GM23338 (cell line): ENCODE measurements at places on chromosomes 6 and 20.

DNA sequence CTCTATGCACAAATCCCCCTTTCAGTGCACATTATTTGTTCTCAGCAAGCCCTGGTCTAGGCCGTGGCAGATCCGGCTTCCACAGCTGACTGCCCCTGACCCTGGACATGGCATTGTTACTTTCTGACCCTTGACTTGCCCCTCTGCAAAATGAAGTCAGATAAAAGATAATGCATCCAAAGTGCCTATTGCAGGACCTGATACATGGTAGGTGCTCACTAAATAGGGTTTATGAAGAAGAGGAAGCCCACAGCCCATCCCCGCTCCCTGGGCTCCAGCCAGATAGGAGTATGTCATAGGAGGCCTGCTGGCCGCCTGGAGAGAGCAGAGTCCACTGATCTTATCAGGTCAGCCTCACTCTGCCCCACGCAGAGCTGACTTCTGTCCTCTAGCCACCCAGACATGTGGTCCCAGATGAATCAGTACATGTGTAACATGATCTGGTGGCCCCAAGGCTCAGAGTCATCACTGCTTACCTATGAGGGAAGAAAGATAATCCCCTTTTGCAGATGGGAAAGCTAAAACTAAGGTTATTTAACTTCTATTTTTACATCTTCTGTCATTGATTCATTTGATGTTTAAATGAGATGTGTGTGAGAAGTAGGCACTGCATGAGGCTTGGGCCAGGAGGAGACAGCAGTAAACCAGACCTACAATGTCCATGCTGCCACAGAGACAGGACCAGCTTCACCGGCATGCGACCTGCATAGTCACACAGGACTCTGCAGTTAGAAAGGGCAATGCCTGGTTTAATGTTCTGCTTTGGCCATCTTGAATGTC is 20.4 kb downstream of the MAFB start:
- no peak for DNase-seq

GRCh38 chr20:17710379-17711266 is 10.9 kb downstream of the BANF2 start:
- DNase-seq: peak; percentile 15

GRCh38 chr6:5302220-5302946 is 41.1 kb downstream of the FARS2 start:
- DNase-seq: no peak

DNA sequence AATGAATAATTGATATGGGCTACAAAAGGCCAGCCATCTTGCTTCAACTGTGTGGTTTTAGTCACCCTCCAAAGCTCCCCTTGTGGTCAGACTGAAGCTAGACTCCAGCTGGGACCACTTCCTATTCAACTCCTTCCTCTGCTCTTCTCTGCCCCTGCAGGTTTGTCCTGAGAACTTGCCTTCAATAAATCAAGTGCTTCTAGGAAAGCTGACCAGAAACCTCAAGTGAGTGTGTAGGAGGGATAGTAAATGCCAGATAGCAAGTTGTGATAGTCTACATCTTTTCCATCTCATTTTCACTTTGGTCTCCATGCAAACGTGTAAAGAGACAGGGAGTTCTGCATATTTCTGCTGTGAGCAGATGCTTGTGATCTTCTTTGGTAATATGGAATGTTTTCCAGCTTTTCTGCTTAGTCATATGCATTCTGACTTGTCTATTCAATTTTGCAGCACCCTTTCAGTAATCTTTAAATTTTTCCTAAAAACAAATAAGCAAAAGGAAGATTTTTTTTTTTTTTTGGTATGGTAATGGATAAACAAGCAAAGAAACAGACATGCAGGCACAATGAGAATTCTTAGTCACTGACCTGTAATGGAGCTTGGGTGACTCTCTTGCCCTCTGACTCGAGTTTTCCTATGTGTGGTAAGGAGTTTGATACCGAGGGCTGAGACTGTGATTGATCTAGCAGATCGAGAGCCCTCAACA is 201.3 kb upstream of the BTBD3 start:
- DNase-seq: peak; percentile 89

GRCh38 chr20:52204136-52204535 is 12.6 kb upstream of the ZFP64 start:
- DNase-seq: no peak

DNA sequence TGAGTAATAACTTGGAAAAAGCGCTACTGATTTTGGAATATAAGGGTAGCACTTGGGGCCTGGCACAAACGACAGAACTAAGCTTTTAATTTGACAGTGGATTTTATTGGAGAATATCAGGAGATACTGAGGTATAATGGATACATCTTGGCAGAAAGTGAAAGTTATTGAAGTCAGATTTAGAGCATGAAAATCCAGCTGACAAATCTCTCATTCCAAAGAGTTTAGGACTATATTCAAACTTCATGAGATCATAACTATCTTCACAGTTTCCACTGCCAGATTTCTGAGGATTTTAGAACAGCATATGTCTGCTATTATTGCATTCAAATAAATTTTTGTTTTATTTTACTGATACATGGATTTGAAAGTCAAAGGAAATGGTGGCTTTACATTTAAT is 132.3 kb upstream of the THEMIS start:
- DNase-seq: no peak

DNA sequence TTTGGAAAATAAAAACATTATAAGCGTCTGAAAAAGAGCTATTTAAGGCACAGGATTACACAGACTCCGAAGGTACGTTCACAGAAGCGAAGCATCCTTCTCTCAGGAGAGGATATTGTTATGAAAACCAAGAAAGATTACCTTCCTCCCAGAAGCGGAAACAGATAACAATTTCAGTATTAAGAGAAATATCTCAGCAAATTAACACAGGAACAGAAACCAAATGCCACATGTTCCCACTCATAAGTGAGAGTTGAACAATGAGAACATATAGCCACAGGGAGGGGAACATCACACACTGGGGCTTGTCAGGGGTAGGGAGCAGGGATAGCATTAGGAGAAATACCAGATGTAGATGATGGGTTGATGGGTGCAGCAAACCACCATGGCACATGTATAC is 109.7 kb downstream of the CDK19 start:
- no peak for DNase-seq

GRCh38 chr6:75759207-75759606 is 10.2 kb downstream of the MYO6 start:
- peak; percentile 8 for DNase-seq
